ENCODE measurements at places on chromosomes 1 and 21. TPM values are rescaled to one million over a fixed set of nuclear protein-coding genes. Genes with fewer than 3 reads are reported as not detected.

DNA sequence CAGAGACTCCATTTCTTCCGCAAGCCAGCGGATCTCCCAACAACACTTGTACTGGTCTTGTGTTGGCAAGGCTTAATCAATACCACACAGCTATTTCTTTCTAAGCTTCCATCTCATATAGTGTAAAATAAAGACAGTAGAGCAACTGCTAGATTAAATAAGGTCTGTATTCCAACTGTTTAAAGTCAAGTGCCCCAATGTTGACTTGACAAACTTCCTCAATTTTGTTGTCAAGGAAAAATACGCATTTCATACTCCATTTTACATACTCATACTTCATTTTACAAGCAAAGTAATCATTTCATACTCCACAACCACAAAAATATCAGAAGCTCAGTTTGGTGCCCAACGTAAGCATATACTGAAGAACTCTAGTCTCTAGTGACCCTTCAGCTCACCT is 143.0 kb downstream of the RERE start:
- DNase-seq: no peak
- no peak overlapping the region for H3K4me3 ChIP-seq
- H3K36me3 ChIP-seq: no peaks in the 10 kb centered on the region
- H3K27ac ChIP-seq: no peak overlapping the region
- H3K4me1 ChIP-seq: peaks cover 14% of the 10 kb centered on the region
- no peaks in the 10 kb centered on the region for H3K27me3 ChIP-seq

Gene FAM89A
- total RNA-seq: 8.4 TPM

Gene RNU1-1
- under 0.01 TPM for total RNA-seq

- no peak for DNase-seq
- H3K36me3 ChIP-seq: no peaks in the 10 kb centered on the region
- no peak overlapping the region for H3K27ac ChIP-seq
- peaks cover 2% of the 10 kb centered on the region for H3K4me1 ChIP-seq
Measured at GRCh38 chr1:12169442-12170135, 2.8 kb downstream of the TNFRSF1B start.

GRCh38 chr21:33950431-33951079 is 35.0 kb upstream of the ATP5PO start:
- DNase-seq: no peak
- H3K4me1 ChIP-seq: no peaks in the 10 kb centered on the region
- H3K27ac ChIP-seq: no peak overlapping the region
- H3K4me3 ChIP-seq: no peak overlapping the region

All from testis (tissue), 5 donors.